Stimulated activated naive CD4-positive, alpha-beta T cell (primary cell): ENCODE measurements at places on chromosomes 12 and 14.
A peak's percentile ranks its signal among the peaks of the same experiment; 100 is the strongest.

- DNase-seq, result peak; percentile 74
Measured at GRCh38 chr12:6285063-6285477, 25.4 kb upstream of the PLEKHG6 start.

DNA sequence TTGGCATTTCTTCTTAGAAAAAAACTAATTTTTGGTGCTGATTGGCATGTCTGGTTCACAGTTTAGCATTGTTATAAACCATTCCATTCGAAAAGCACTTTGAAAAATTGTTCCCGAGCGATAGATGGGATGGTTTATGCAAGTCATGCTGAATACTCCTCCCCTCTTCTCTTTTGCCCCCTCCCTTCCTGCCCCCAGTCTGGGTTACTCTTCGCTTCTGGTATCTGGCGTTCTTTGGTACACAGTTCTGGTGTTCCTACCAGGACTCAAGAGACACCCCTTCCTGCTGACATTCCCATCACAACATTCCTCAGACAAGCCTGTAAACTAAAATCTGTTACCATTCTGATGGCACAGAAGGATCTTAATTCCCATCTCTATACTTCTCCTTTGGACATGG lies 20.1 kb upstream of the TIGAR start:
- DNase-seq, result no peak

DNA sequence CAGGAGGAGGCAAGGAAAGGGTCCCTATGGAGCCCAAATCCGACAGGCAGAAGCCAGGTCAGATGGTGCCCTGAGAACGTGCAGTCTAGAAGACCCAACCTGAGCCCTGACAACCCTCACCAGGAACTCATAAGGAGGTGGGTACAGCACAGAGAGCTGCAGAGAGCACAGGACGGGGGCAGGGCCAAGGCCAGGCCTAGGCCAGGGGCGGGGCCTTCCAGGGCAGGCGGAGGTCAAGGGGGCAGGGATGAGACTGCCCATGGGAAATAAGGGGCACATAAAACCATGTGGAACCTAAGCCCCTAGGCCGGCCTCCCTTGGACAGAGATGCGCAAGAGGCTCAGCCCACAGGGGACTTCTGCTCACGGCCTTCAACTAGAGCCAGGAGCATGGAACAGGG lies 45.1 kb downstream of the SSH1 start:
- no peak for DNase-seq

DNA sequence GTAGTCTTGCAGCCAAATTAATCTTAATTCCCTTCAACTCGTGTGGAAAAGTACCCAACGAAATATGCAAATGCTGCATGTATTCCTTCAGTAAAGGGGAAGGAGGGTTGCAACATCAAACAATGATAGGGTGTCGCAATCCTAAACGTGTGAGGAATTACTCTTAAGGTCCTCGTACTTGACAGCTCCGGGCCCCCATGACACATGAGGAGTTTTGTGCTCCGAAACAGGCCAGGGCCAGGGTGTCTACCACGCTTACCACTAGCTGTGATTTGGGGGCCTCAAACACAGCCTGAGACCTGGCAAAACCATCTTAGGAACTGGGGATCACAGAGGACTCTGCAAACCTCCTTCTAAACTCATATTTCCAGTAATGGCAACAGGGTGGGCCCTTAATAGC lies 20.4 kb downstream of the FOS start:
- DNase-seq, result no peak

GRCh38 chr14:90979515-90979914 lies 80.9 kb downstream of the RPS6KA5 start:
- no peak for DNase-seq
